NCI-H187 treated with DMSO at 0.1 percent for 48 hours (cell line): ENCODE measurements at places on chromosomes 5 and 9.

DNA sequence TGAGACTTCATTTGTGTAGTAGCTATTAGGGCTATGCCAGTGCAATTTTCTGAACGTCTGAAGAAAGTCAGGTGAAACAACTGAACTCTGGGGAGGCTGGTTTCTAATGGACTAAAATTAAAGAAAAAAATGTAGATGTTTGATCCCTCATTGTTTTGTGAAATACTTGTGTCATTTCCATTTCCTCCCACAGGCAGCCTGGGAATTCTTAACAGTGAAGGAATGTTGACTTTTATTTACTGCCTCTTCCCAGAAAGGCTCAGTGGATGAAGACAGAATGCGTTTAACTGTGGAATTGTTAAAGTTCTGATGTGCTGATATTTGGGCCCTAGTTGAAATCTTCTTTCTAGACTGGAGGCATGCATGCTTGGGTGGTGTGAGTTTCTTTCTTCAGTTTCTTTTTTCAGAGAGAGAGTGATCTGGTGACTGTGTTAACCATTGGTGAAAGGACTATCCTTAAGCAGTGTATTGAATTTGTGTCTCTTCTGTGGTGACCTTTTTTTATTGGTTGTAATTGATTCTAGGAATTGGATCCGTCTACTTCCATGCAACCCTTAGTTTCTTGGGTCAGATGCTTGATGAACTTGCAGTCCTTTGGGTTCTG lies 15.5 kb downstream of the ACER2 start:
- no peak for DNase-seq

DNA sequence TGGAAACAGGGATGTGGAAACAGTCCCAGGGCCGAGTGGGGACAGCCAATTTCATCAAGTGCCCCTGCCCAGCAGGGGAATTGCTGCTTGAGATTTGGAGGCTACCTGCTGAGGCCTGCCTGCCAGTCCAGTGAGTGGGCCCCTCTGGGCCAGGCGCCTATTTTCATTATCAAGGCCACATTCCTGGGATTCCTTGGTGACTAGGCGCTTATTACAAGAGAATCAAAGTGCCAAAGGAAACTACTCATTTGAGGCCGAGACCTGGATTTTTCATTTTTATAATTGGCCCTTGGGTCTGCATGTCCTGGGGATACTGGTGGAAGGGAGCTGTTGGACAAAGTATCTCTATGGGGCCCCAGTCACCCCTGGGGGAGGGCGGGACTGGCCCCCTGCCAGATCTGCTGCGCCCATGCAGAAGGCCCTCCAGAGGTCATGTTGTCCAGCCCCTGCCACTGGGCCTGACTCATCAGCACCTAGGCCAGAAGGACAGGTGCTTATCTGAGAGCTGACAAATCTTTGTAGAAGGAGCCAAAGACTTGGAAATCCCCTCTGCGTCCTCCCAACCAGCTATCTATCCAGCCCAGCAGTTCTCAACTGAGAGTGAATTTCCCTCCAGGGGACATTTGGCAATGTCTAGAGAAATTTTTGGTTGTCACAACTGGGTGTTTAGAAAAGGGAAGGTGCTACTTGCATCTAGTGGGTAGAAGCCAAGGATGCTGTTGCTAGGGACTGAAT lies 45.6 kb downstream of the FOXI1 start:
- no peak for DNase-seq

DNA sequence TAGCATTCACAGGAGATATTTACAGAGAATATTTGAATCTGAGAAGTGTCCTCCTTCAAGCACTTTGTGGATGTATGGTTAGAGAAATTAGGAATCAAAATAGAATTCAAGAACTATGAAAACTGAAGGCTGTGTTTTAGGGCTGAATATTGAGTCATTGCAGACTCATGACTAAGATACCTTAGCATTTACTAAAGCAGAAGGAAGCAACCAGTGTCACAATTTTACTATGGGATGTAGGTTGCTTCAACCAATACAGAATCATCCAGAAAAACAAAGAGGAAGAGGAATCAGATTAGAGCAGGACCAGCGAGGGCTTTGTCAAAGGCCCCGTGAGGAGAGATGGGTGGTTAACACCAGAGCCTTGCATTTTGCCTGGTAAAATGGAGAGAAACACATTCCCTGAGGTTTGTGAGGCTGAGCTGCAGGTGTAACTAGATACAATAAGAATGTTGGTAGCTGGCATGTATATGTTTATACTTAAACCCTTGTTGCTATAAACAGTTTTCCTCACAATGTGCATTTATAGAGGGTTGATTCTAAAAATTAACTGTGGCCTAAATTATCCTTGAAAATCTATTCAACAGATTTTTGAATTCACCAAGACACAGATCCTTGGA lies 518.1 kb downstream of the AGTPBP1 start:
- DNase-seq: no peak

- DNase-seq: no peak
Measured at GRCh38 chr9:93565089-93565488, 11.3 kb upstream of the PHF2 start.

- DNase-seq: no peak
Measured at GRCh38 chr5:40570408-40571129, 109.1 kb upstream of the PTGER4 start.

DNA sequence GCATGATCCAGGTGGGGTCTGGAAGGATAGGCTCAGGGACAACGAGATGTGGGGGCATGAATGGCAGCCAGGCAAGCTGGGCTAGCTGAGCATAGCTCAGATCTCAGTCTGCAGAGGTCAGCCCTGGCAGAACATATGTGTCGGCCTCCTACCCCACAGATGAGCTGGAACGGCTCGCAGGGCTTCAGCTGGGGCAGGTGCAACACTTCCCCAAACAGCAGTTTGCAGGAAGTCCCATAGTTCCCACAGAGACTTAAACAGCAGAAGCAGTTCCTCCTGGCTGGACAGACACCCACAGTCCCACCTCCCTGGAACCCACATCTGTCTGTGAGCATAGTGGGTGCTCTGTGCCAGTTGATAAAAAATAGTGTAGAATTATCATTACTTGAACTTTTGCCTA lies 404.6 kb downstream of the GADD45G start:
- DNase-seq: no peak

GRCh38 chr9:30382271-30382670 lies 2002.2 kb upstream of the ACO1 start:
- DNase-seq: no peak

GRCh38 chr9:109967651-109968642 lies 187.9 kb downstream of the PALM2AKAP2 start:
- DNase-seq: no peak

- peak; percentile 55 for DNase-seq
Measured at GRCh38 chr5:151896031-151896691, 28.5 kb downstream of the GLRA1 start.

DNA sequence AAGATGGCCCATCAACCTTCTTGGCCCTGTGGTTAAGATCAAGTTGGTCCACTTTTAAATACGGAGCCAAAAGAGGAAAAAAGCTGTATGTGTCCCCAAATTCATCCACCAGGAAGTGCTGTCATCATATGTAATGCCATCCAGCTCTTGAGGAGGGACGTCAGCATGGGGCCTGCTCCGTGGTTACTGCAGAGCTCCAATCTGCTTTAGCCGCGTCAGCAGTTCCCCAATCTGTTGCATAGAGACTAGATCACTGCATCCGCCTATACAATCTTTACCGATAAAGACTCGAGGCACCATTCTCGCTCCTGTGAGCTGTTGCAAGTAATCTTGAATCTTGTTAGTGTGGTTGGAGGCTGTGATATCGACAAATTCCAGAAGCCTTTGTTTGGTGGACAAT lies 65.7 kb downstream of the GABRA6 start:
- no peak for DNase-seq

DNA sequence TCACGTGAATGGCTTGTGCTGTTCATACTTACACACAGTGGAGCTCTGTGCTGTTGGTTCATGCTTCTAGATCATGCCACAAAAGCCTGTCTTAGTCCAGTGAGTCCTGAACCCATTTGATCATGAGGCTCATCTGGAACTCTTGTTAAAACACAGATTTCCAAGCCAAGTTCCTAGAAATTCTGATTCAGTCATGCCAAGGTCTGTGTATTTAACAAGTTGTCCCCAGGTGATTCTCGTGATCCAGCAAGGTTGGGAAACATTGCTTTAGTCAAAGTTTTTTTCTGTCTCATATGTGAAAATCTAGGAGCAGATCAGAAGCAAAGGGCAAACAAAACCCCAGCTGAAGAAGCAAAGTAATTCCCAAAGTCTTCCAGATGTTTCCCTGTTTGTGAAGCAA lies 112.5 kb upstream of the GAS1 start:
- DNase-seq: no peak

DNA sequence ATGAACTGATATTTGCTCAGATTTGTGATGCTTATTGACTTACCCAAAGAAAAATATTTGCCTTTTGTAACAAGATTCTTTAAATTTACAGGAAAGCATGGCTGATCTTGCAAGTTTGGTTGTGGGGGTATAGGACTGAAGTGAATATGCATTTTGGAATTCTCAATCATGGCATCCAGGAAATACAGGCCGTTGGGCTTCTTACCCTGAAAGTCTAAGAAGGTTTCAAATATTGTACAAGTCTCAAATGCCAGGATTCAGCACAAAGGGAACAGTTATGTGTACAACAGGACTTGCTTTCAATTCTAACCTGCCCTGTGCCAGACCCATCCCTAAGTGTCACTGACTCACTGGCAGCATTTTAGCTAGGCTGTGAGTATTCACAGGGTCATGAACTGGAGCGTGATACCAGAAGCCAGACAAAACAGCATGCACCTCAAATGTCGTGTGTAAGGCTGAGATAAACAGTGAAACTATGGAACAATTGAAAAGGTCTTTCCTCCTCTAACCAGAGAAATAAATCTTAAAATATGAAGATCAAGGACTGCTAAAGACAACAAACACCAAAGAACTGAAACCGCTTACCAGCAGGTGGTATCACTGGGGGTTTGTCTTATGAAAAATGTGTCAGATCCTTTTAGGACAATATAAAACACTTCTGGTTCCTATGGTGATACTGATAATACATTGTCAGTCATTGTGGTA lies 168.6 kb upstream of the RGMB start:
- DNase-seq: no peak

- no peak for DNase-seq
Measured at GRCh38 chr9:125878164-125878631, 131.0 kb downstream of the PBX3 start.

- DNase-seq: no peak
Measured at GRCh38 chr9:88949425-88949824, 41.8 kb upstream of the S1PR3 start.

DNA sequence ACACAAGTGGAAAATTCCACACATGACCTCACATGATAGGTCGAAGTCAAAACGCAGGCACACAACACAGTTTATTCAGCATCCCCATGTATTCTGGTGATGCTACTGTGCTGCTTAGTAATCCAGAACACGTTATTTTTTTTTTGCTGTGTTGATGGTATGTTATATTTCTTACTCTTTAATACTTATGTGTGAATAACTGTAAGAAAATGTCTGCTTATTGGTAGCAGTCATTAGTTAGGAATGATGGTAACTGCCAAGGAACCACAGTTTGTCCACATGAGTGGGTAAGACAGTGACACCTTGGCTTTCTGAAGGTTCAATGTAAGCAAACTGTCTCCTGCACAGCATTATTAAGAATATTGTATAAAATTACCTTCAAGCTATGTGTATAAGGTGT lies 107.7 kb upstream of the DAPK1 start:
- DNase-seq: no peak

DNA sequence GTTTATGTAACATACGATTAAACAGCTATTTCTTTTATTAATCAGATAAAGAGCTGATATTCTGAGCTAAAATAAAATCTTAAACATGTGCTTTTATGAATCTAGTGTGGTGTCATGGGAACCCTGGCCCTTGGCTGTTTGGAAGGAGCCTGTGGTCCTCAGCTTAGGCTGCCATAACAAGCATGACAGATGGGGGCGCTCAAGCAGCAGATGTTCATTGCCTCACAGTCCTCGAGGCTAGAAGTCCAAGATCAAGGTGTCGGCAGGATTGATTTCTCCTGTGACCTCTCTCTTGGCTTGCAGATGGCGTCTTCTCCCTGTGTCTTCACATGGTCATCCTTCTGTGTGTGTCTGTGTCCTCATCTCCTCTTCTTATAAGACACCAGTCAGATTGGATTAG lies 448.2 kb downstream of the GADD45G start:
- no peak for DNase-seq

GRCh38 chr5:82985763-82986162 lies 91.4 kb downstream of the TMEM167A start:
- DNase-seq: no peak

DNA sequence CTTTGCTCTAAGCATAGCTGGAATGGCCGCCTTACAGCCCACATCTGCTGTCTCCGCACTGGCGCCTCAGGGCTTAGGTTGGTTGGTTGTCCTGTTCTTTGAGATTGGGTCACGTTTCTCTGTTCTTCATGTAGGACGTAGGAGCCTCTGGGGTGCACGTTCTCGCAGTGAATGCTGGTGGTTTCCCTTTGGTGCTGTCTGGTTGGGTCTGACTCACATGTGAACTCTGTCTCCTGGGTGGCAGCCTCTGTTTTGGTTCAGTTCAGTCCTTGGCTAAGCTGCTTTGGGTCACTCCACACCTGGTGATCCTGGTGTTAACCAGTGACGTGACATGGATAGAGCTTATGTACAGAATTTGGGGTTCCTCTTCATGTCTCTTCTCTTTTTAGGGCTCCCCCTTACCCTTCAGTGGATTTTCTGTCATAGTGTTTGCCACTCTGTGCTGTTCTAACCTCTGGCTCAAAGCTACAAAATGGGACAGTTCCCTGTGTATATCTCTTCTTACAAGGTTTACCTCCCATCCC lies 12.6 kb upstream of the LPCAT1 start:
- DNase-seq: no peak

GRCh38 chr5:83718195-83718825 lies 2.3 kb downstream of the HAPLN1 start:
- peak; percentile 67 for DNase-seq

DNA sequence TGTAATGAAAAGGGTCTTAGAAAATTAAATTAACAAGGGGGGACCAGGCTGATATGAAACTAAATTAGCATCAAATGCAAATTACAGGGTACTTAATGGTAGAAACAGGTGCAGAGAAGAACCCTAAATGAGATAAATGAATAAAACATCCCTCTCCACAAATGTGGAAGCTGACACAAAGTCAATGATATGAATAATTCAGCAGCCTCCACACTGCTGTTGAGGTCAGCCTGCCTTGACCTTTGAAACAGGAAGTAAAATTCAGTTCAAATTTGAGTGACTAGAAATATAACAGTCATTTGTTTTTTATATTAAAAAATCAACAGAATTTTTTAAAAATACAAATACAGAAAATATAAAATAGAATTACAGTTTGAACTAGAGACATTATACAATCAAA lies 40.0 kb downstream of the EBF1 start:
- no peak for DNase-seq

DNA sequence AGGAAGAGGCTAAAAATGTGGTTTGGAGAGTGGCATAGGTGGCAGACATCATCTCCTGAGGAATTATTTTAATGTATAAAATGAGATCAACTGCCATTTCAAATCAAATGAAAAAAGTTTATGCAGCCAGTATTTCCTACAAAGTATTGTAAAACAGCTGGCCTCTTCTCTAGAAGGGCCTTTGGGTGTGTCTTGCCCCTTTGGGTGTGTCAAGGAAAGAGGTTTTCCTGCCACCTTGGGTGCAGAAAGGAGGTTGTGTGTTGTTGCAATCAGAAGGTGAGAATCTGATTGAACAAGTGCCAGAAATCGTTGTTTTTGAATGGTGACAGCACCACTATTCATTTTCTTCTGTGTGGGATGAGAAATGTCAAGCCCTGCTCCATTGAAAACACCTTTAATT lies 127.4 kb downstream of the RMI1 start:
- DNase-seq: no peak

- no peak for DNase-seq
Measured at GRCh38 chr5:73705364-73705763, 79.4 kb downstream of the ARHGEF28 start.

- no peak for DNase-seq
Measured at GRCh38 chr9:5089737-5090136, 95.7 kb downstream of the INSL6 start.
